ENCODE measurements at places on chromosomes 2 and 18.

DNA sequence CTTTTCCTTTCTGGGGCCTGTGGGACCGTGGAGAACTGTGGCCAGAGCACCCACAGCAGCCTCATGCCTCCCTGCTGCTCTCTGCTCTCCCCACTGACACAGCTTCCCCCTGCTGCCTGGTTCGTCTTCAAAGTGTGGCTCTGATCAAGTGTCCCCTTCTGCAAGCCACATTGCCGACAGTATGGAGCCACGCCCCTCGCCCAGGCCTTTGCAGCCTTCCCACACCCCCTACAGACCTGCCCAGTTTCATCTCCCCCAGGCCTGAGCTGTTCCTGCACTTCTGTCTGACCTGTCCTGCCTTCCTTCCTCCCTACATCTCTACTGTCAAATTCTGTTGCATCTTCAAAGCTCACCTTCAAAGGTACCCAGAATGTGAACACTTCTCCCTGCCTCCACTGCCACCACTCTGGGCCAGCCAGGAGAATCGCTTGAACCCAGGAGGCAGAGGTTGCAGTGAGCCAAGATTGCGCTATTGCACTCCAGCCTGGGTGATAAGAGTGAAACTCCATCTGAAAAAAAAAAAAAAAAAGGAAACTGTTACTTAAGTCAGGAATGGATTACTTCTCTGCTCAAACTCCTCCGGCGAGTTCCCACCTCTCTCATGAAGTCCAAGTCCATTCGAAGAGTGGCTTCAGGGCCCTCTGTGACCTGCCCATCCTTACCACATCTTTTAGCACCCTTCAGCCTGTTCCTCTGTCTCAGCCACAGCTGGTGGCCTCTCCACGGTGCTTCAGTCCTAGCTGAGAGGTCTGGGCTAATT is 29.0 kb upstream of the CATIP start:
- no peak for DNase-seq

GRCh38 chr2:136538489-136538888 is 226.9 kb upstream of the THSD7B start:
- no peak for DNase-seq

DNA sequence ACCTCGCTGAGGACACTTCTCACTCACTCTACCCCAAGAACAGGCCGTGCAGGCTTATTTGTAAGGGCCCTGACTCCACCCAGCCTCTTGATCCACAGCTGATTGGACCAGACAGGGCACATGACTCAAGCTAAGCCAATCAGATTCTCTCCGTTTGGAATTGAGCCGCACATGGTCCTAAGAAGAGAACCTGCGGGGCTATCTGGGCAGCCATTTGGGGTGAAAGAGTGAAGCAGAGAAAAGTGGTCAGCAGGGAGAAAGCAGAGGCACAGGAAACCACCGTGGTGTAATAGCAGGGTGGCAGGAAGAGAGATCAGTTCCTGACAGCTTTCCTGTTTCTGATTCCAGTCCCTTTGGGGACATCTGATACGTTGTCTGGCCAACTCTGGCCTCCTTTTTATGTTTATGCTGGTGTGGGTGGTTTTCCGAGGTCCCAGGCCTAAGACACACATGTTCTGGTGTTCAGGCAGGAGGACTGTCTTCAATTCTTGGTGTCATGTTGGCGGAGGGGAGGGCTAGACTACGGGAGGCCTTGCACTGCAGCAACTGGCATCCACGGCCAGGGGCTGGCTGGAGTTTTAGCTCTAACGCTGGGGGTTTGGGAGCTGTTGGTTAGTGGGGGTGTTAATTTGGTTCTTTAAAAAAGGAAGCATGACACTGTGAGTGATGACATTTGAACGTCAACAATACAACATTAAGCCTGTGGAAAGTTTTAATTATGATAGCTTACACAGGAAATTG is 26.1 kb upstream of the SPTBN1 start:
- no peak for DNase-seq

DNA sequence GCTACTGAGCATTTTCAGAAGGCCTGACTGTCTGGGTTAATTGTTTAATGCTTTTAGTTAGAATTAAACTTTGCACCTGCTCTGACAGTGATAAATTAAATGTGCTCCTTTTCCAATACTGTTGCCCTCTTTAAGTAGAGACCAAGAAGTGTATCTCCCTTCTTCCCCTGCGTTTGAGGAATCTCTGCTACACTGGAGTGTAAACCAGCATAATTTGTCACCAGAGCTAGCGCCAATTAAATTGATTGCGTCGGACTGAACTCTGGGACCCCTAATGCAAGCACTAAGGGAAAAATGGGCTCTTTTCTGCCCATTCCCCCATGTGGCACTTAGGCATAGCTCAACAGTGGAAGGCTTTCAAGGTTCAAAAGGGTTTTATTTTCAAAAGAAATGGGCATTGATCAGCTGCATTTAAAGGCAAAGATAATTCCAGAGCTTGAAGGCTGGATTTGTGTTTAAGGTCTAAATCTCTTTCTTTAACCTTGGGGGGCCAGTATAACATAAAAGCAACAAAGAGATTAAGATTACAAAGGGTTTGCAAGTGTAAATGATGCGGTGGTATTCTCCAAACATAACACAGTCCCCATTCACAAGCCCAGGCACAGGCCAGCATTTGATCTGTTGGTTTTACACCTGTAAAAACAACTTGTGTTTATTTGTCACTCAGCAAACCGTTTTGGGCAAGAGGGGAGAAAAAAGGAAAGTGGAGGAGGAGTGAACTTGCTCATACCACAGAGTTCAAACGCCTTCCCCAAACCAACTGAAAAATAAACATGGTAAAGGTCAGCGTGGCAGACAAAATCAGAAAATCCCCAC is 427.6 kb downstream of the BCL11A start:
- no peak for DNase-seq

- DNase-seq: no peak
Observed at GRCh38 chr2:45261746-45262145, 252.5 kb upstream of the SIX2 start.

- no peak for DNase-seq
Observed at GRCh38 chr2:219282375-219282774, 3.2 kb downstream of the DNAJB2 start.

DNA sequence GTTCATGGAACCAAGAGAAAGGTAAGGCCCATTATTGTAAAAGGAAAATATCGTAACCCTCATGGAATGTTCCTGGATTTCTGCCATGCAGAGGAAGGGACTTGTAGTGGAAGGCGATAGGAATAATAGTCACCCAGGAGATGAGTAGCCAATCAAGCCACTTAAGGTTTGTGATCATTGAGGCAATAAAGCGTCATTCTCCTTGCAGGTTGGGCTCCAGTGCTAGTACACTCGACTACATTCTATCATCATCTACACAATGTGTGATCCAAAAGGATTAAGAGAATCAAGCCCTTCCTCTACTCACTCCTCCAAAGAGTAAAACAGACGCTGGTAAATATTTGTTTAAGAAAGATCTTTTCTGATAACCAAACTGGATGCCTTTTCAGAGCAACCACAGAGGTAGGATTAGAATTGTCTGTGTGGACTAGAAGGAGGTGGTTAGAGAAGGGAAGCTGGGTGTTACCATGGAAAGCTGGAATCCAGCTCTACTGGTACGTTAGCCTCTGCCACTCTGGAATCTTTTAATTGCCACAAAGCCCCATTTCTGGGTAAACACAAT is 245.7 kb downstream of the IKZF2 start:
- DNase-seq: no peak

DNA sequence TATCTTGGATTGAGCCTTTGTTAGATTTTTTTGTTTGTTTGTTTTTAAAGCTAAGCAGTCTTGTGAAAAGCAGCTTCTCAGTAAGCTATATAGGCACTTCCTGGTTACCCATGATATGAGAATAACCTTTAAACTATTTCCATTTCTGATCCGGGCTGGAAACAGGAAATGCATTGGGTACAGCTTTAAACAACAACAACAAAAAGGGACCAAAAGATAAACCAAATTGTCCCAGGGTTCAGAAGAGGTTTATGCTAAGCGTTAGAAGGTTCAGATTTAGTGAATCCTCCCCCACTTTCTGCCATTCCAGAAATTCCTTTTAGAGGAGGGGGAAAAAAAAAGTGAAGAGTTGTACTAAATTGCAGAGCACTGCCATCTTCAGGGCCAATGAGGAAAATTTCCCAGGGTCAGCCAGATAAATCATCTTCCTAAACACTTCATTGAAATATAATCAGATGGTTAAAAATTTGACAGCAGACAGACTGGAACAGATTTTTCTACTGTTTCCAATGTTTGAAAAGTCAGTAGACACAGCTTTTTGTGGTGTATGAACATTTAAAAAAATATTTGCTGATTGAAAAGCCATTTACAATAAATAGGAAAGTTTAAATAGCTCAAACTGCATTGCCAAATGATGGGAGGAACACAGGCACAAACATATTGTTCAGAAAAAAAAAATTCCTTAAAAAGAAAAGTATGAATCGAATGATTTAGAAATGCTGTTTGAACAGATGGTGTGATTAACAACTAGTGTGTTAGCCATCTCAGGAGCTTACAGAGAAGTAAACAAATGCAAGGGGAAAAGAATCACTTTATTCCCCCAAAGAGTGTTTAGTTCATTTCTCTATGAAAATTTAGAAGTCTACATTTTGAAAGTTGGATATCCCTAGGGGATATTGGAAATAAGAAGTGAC is 189.9 kb upstream of the TANK start:
- DNase-seq: no peak

GRCh38 chr2:149028377-149028776 is 10.1 kb upstream of the LYPD6B start:
- DNase-seq: no peak

DNA sequence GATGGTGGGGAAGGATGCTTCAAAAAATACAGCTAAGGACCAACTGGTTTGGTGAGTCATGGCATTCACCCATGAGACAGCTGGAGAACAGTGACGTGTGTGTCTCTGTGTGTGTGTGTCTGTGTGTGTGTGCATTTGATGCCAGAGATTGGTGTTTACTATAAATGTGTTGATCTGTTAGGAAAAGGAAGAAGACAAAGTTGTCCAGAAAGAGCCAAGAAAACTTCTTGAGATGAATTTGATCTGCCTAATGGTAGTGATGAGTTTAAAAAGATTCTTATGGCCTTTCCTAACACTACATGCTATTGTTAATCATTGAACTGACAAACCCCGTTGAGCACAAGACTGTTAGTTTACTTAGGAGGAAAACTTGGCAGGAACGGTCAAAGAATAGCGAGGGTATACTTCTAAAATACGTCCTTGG is 36.4 kb upstream of the IL1R1 start:
- no peak for DNase-seq

GRCh38 chr2:134706587-134707329 is 12.0 kb downstream of the TMEM163 start:
- DNase-seq: no peak

- DNase-seq: no peak
Observed at GRCh38 chr2:9975805-9976447, 24.4 kb downstream of the GRHL1 start.

DNA sequence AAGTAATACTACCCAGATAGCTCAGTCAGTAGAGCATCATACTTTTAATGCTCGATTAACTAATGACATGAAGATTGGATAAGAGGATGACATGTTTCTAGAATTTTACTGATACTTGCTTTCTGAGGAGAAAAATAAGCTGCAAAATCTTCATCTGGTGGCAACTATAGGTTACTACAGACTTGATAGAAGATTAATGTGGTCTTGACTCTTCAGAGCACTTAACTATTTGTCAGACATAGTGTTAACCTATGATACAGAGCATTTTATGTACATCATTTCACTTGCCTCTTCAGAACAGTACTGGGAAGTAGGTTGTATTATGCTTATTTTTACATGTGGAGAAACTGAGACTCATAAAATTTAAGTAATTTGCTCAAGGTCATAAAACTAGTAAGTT is 83.9 kb downstream of the UBR3 start:
- no peak for DNase-seq

DNA sequence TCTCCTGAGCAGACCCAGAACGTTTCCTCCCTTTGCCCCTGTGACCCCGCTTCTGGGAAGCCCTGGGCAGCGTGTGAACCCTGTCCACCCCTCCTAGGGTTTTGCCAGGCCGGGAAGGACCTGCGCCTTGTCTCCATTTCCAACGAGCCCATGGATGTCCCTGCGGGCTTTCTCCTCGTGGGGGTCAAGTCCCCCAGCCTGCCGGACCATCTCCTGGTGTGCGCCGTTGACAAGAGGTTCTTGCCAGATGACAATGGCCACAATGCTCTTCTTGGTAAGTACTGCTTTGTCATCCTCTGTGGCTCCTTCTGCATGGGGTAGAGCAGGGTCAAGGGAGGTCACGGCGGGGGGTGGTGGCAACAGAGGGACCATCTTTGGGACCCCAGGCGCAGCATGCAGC is 32.5 kb downstream of the GREB1 start:
- no peak for DNase-seq

DNA sequence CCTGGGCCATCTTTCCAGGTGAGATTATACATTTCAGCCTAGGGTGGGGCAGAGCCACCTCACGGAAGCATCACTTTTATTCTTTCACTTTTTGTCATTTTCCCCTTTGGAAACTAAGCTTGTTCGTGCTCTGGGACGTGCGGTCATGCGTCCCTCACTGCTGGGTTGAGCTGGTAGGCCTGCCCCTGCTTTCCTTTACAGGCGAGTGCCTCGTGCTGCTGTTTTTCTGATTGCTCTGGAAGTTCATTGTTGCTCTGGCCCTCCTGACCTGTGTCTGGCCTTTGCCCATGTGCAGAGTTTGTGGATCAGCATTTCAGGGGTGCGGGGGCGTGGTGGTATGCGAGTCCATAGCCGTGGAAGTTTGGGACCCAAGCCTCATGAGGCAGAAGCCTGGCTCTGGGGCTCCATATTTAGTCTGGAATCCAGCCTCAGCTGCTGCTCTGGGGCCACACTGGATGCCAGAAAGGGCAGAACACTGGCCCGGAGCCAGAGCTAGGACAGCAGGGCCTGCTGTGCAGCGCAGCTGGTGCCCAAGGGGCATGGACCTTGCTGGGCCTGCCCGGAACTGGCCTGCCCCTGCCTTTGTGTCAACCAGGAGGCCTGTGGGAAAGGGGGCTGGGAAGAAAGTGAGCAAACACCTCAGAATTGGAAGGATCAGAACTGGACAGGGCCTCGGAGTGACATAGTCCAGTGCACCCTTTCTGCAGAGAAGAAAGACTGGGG is 51.1 kb downstream of the CTIF start:
- DNase-seq: no peak

GRCh38 chr18:64872710-64873458 is 724.0 kb upstream of the LINC00305 start:
- no peak for DNase-seq

DNA sequence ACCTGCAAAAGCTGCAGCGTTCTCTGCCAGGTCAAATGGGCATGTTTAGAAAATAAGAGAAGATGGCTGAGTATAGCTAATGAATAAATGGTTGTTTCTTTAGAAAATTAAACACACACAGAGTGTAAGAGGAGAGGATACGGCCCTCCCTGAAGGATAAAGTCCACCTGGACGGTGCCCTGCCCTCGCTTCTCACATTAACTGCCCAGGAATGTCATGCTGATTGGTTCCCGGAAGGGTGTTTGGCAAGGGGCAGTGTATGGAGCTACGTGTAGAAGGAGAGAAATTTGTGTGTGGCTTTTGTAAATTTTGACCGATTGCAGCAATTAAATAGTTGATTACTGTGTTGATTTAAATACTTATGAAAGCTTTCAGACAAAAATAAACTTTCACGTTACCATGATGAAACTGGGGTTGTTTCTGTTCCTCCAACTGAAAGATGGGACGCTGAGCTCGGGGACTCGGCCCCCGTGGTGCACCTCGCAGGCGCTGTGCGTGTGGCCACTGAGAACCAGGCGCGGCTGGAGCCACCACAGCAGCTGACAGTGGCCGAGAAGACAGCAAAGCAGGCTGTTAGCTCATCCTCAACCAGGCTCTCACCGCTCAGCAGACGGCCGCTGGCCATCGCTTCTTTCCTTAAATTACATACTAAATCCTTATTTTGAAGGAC is 22.7 kb downstream of the MPPE1 start:
- DNase-seq: no peak

- no peak for DNase-seq
Observed at GRCh38 chr2:217712431-217712830, 290.4 kb downstream of the TNS1 start.

- no peak for DNase-seq
Observed at GRCh38 chr2:68375582-68375981, 10.5 kb downstream of the PLEK start.
